ENCODE measurements at places on chromosomes 16 and 17. TPM values are rescaled to one million over a fixed set of nuclear protein-coding genes. Genes with fewer than 3 reads are reported as not detected.

RRAD gene
- 3.5 TPM for total RNA-seq

NOTUM gene
- 11.5 TPM for total RNA-seq

SLC4A1 gene
- 0.17 TPM for total RNA-seq

- H3K4me3 ChIP-seq = no peak overlapping the region
- no peaks in the 10 kb centered on the region for H3K4me1 ChIP-seq
- no peak overlapping the region for H3K27ac ChIP-seq
- H3K27me3 ChIP-seq = no peaks in the 10 kb centered on the region
- no peaks in the 10 kb centered on the region for H3K36me3 ChIP-seq
These were observed 24.4 kb downstream of the GLP2R start for GRCh38 chr17:9850151-9850550.

DNA sequence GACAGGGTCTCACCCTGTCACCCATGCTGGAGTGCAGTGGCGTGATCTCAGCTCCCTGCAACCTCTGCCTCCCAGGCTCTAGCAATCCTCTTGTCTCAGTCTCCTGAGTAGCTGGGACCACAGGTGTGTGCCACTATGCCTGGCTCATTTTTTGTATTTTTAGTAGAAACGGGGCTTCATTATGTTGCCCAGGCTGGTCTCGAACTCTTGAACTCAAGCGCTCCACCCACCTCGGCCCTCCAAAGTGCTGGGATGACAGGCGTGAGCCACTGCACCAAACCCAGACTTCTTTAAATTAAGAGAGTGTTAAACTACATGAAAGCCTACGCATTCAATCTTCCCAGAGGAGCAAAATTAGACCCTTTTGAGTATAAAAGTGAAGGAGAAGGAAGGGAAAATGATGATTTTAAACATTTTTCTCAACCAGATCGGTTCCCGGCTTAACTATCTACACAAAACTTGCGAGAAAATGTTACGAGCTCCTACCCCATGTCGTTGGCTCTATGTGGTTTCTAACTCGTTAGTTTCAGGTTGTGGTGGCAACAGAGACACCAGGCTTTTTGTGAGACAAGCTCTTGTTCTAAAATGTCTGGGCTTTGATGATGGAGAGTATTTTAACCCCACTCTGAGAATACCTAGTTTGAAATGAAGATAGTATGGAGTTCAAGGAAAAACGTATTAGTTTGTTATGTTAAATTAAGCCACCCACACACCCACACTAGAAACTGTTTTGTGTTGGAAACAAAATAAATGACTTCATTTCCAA, 26.3 kb downstream of the STAT5B start:
- peaks cover 21% of the 10 kb centered on the region for H3K4me1 ChIP-seq
- H3K36me3 ChIP-seq = no peaks in the 10 kb centered on the region
- DNase-seq = no peak
- peak overlapping the region; percentile 92 for H3K27ac ChIP-seq
- no peaks in the 10 kb centered on the region for H3K27me3 ChIP-seq

GRCh38 chr17:28219771-28220170, 99.2 kb upstream of the TMEM97 start:
- H3K4me1 ChIP-seq = no peaks in the 10 kb centered on the region
- no peak for DNase-seq
- no peak overlapping the region for H3K27ac ChIP-seq
- no peaks in the 10 kb centered on the region for H3K27me3 ChIP-seq
